ENCODE measurements at places on chromosomes 7 and 10. TPM values are rescaled to one million over a fixed set of nuclear protein-coding genes. Genes with fewer than 3 reads are reported as not detected.

C10orf53 gene
- not detected for polyA plus RNA-seq

DNA sequence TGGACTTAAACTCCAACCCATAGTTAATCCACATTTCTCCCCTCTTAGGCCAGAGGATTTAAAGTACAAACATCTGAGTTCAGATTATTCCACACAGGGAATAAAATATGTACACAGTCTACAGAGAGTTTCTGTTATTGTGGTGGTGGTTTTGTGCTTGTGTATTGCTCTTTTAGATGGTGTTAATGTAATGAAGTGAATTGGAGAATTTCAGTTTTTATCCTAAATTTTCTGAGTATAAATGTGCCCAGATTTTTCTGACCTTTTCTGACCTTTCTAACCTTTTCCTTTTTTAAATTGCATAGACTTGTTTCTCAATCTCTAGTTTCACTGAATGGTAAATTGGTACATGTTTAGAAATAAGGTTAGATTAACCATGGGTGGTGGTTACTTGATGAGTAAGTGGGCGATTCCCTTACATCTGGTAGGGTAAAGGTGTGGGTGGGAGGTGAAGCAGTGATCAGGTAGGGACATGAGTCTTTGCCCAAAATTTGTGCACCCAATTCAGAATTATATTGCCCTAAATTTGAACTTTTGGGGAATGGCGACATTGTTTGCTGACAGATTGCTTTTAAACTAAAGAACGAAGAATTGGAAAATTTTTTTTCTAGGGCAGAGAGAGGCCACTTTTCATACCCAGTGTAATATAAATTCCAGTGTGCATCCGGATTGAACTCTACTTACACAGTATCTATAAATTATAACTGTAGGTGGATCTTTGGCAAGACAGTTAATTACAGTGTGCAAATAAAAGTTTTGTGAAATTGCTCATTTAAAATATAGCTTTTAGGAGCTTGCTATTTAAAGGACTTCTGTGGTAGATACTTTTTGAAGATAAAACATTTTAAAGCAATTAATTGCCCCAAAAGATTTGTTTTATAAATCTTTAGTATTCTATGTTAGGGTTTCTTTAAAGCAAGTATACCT is 62.2 kb downstream of the ST7 start:
- H3K4me3 ChIP-seq: no peak overlapping the region
- no peak for DNase-seq
- no peaks in the 10 kb centered on the region for H3K27me3 ChIP-seq
- H3K27ac ChIP-seq: no peak overlapping the region

DNA sequence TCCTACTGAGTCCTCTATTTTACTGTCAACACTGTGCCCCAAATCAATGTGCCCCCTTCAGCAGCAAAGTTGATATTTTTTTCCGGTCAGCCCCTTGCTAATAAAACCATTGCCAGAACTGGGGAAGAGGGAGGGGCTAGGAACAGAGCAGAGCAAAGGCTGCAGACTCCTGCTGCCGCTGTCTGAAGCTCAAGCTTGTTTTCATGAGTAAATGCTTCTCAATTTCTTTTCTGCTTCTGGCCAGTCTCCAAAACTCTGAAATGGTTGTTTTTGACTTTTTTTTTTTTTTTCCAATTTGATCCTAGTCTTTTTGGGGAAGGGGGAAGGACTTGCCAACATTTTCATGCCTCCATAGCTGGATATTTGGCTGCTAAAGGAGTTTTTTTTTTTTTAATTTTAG is 26.7 kb upstream of the PROSER2 start:
- peaks cover 3% of the 10 kb centered on the region for H3K4me1 ChIP-seq
- H3K4me3 ChIP-seq: no peak overlapping the region
- DNase-seq: no peak
- H3K36me3 ChIP-seq: no peaks in the 10 kb centered on the region
- no peaks in the 10 kb centered on the region for H3K27me3 ChIP-seq
- H3K27ac ChIP-seq: no peak overlapping the region

MMRN2 gene
- polyA plus RNA-seq: not detected

DNA sequence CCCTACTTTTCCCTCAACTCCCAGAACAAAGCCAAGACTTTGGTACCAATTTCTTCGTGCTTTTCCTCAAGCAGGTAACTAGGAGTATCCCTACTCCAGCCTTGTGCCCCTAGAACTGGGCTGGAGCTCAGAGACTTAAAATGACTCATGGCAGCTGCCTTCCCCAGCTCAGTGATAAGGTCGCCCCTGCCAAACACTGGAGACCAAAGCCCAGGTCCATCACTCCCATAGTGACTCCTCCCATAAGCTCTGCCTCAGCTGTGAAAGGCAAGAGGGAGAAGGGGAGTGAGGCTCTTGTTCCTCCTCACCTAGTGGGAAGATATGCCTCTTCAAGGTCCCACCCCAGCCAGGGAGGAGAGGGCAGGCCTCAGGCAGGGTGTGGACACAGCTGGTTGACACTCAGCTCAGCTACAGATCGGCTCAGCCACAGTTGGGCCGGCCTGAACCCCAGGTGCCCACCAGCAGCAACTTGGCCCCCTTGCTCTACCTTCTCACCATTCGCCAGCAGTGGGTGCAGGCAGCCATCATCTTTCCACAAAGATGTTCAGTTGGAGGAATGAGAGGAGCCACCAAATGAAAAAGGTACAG is 13.8 kb upstream of the CYREN start:
- no peak for DNase-seq
- peaks cover 53% of the 10 kb centered on the region for H3K36me3 ChIP-seq
- H3K4me3 ChIP-seq: no peak overlapping the region
- H3K27me3 ChIP-seq: no peaks in the 10 kb centered on the region
- peak overlapping the region; percentile 64 for H3K27ac ChIP-seq

- H3K27ac ChIP-seq: no peak overlapping the region
- H3K4me3 ChIP-seq: no peak overlapping the region
- H3K4me1 ChIP-seq: no peaks in the 10 kb centered on the region
- no peak for DNase-seq
Measured at GRCh38 chr7:82017334-82017943, 247.6 kb upstream of the HGF start.

ACBD5 gene
- 11.0 TPM for polyA plus RNA-seq

GRCh38 chr7:43631559-43631958 is 48.7 kb downstream of the STK17A start:
- H3K27ac ChIP-seq: peak overlapping the region; percentile 68
- H3K27me3 ChIP-seq: no peaks in the 10 kb centered on the region
- no peak for DNase-seq
- H3K36me3 ChIP-seq: peaks cover 44% of the 10 kb centered on the region
- H3K4me1 ChIP-seq: peaks cover 44% of the 10 kb centered on the region

DNA sequence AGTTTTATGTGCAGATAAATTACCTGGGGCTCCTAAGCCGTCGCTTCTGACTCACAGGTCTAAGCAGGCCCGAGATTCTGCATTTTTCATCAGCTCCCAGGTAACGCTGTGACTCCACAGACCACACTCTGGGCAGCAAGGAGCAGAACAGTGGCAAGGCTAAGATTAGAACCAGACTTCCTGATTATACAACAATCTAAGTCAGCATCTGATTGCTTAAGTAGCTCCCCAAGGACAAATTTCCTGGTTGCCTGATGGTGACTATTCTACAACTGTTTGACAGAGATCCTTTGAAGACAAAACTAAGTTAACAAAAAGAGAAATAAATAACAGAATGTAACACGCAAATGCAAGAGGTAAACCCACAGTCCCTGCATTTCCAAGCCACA is 69.0 kb downstream of the CREB3L2 start:
- no peaks in the 10 kb centered on the region for H3K36me3 ChIP-seq
- peaks cover 41% of the 10 kb centered on the region for H3K4me1 ChIP-seq
- H3K27ac ChIP-seq: peak overlapping the region; percentile 67
- no peak for DNase-seq
- no peaks in the 10 kb centered on the region for H3K27me3 ChIP-seq

GRCh38 chr10:24209946-24210491 is 1.1 kb downstream of the KIAA1217 start:
- no peak overlapping the region for H3K27ac ChIP-seq
- H3K4me3 ChIP-seq: no peak overlapping the region
- no peak for DNase-seq
- H3K36me3 ChIP-seq: no peaks in the 10 kb centered on the region
- H3K4me1 ChIP-seq: peaks cover 18% of the 10 kb centered on the region

DNA sequence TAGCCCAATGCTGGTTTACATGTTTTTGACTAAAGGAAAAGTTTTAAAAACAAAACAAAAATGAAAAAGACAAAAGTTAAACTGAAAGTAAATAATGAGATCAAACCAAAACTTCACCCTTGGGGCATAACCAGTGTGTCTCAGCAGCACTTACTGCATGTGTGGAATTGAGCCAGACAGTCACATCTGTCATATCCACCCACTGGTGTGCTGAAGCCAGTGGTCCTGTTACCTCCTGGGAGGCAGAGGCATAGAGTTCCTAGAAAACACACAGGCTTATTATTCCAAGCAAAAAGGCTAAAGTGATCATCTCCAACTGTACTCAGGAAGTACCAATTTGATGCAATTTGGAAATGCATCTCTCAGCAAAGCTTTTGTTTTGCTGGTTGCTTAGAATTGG is 40.4 kb downstream of the ASAH2 start:
- no peak overlapping the region for H3K27ac ChIP-seq
- DNase-seq: no peak
- H3K4me3 ChIP-seq: no peak overlapping the region
- peaks cover 24% of the 10 kb centered on the region for H3K27me3 ChIP-seq

DNA sequence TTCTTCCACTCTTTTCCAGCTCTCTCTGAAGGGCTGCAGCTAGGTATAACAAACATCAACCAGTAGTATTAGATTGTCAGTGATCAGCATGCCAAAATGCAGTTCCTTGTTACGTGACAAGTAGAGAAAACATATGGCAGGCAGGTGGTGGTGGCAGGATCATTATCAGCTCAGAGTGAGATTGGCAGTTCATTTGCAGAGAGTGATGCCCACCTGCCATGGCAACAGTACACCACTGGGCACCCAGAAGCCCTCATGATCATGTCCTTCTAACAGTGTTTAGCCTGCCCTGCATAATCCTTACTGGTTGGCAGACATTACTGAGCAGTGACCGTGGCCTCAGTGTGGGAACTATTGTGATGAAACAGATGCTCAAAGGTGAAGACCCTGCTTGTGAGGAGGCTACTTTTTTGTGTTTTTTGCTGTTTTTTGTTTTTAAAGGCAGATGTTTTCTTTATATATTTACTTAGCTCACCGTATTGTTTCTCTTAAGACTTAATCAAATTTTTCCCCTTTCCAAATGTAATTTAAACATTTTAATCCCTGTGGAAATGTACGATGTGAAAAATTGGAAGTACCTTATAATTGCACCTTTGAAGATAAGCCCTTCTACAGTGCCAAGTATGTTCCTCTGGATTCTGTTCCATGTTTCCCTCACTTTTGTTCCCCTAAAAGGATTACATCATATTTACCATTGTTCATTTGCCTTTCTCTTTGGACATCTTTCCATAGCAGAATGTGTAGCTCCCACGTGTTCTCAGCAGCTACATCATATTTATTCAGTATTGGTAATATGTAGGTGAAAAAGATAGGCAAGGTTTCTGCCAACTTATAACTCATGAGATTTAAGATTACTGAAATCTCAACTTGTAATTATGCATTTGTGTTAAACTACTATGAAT is 179.6 kb downstream of the SND1 start:
- H3K4me1 ChIP-seq: peaks cover 13% of the 10 kb centered on the region
- H3K4me3 ChIP-seq: no peak overlapping the region
- DNase-seq: no peak
- peaks cover 19% of the 10 kb centered on the region for H3K36me3 ChIP-seq
- no peak overlapping the region for H3K27ac ChIP-seq

ENKUR gene
- 3.1 TPM for polyA plus RNA-seq

DNA sequence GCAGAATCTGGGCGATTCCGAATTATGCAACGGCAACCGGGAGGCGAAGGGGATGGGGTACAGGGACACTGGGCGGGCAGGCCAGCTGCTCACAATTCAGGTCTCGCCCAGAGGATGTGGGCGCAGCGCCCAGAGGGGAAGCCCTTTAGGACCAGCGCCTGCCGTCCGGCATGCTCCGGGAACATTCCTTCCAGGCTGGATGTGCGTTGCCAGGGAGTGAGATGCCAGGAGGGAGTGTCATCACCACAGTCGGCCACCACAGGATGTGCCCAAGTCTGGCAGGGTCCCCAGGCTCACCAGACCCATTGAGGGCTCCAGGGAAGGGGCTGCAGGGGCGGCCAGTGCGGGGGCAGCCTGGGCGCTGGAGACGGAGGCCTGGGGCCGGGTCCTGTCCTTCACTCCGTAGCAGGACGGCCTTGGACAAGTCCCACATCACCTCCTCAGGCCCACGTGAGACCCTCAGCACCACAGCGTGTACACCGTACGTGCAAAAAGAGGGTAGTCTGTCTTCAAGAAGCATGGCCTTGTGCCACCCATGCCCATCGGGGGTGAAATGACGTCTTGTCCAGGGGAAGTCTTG is 63.9 kb downstream of the FOXL3 start:
- DNase-seq: no peak
- H3K36me3 ChIP-seq: no peaks in the 10 kb centered on the region
- peaks cover 13% of the 10 kb centered on the region for H3K4me1 ChIP-seq
- peak overlapping the region; percentile 42 for H3K27ac ChIP-seq

C1QL3 gene
- polyA plus RNA-seq: 0.43 TPM
